ENCODE measurements at places on chromosomes 16 and 17.

DNA sequence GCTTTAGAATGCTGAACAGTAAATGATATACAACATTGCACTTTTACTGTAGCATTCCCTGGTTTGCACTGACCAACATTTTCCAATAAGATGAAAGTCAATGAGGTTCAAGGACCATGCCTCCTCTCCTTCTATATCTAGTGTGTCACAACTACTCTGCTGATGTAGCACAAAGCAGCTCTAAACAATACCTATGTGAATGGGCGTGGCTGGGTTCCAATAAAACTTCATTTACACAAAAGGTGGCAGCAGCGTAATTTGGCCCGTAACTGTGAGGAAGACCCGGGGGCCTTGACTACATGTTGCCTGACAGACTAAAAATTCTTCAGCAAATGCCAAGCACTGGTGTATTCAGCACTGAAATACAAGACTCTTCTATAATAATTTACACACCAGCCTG, 6.5 kb downstream of the SRP68 start:
- no peak for DNase-seq

DNA sequence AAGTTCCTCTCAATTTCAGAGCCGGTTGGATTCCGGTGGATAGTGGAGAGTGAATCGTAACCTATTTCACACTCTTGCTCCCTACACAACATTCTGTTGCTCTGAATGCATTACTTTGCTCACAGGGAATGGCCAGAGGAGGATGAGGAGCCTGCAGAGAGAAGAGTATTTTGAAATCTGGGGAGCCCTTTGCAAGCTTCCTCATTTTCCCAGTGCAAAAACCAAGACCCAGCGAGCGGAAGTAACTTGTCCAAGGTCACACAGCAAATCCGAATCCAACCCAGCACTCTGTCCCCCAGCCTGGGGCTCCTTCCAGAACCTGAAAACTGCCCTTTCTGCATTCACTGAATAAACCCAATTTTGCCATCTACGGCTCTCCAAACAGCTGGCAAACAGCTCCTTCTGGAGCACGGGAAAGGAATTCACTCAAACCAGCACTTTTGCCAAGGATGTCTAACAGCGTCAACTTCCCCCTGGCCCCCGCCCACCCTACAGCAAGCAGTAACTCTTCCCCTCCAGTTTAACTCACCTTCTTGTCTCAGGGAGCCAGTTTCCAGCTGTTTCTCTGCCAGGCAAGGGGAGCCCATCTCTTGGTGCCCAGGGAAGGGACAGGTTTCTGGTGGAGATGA, 557 bp downstream of the KCNG4 start:
- no peak for DNase-seq

- no peak for DNase-seq
These were observed 9.0 kb downstream of the SMIM5 start for GRCh38 chr17:75642182-75642783.

GRCh38 chr17:76233588-76234353, 6.5 kb downstream of the RNF157 start:
- DNase-seq = no peak

- no peak for DNase-seq
These were observed 157.2 kb downstream of the SNX29 start for GRCh38 chr16:12133729-12134128.

DNA sequence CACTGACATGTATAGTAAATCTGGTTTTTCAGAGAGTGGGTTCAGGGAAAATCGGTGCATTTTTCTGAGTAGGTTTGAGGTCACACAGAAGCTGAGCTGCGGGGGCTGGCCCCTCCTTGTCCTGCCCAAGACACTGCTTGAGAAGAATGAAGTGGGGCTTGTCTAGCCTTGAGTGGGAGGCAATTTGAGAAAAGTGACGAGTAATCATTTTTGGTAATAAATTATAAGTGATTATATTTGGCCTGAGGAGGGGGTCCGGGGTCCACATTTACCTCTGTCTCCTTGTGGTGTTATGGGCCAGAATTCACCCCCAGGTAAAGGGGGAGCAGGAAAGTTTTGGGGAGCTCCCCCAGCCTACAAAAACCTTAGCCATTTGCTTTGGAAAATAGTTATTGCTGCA, 28.1 kb downstream of the WFDC1 start:
- DNase-seq = no peak

DNA sequence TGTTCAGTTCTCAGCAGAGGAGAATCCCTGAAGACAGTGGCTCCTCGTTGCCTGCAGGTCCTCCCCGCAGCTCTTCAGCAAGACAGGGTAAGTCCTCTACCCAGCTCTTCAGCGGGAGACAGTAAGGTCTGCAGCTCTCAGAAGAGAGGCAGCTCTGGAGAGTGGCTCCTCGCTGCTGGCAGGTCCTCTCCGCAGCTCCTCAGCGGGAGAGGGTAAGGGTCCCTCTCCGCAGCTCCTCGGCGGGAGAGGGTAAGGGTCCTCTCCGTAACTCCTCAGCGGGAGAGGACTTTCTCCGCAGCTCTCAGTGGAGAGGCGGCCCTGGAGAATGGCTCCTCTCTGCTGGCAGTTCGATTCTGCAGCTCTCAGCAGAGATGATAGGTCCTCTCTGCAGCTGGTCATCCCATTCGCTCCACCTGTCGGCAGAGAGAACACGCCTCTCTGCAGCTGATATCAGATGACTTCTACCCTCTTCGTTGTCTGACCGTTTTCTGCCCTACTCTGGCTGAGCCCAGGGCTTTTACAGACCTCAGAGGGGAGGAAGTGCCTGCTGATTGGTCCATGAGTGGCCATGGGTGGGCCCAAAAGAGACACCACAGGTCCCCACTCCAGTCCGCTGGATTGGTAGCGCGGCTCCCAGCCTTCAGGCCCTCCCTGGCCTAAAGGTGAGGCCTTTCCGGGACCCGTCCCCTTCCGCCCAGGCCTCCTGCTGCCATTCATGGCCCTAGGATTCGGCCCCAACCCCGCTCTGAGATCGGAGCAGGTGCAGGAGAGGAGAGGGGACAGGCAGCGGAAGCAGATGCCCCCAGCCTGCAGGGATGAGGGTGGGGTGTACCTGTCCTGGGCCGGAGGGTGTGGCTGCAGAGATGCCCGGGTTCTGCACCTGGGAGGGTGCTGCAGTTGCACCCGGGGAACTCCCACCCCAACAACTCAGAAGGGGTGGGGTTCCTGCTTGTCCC, 11.9 kb upstream of the SHCBP1 start:
- DNase-seq = no peak

All from stimulated activated CD4-positive, alpha-beta T cell treated with anti-CD3 and anti-CD28 coated beads, Interleukin-1b, Interleukin-23, amount 100 ng/mL, for 1 hour (primary cell).